ENCODE measurements at places on chromosomes 4 and X. TPM values are rescaled to one million over a fixed set of nuclear protein-coding genes. Genes with fewer than 3 reads are reported as not detected.

P2RY8 gene
- 0.32 TPM for total RNA-seq

HNRNPH2 gene
- 61.2 TPM for total RNA-seq

GK2 gene
- total RNA-seq: not detected

FAT1 gene
- total RNA-seq: 172 TPM

CXCL8 gene
- total RNA-seq: not detected

FRAS1 gene
- total RNA-seq: 78.1 TPM

SYP gene
- total RNA-seq: 7.0 TPM

CFAP47 gene
- 0.07 TPM for total RNA-seq

Measured in WTC11 (cell line).